Stimulated activated CD8-positive, alpha-beta memory T cell treated with anti-CD3 and anti-CD28 coated beads, Interleukin-15, amount 100 ng/mL, for 24 hours (primary cell): ENCODE measurements at places on chromosomes 4 and X.

DNA sequence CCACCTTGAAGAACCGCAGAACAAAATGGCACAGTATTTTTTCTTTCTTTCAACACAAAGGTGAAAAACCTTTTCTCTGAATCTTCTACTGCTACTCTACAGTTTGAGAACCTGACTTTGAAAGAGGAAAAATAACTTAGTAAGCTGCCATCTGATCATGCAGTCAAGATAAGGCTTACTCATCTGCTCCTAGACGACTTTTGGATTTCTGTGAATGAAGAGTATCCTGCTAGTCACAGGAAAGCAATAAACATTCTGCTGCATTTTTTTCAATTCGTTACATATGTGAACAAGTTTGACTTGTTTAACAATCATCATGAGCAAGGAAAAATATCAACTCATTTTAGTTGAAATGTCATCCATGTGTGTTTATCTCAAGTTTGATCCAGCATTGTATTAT lies 25.2 kb downstream of the TIGD2 start:
- DNase-seq = no peak

GRCh38 chr4:108060686-108061321 lies 71.1 kb downstream of the HADH start:
- DNase-seq = no peak

- no peak for DNase-seq
Measured at GRCh38 chr4:15677507-15677988, 4.1 kb upstream of the FAM200B start.

GRCh38 chr4:98662626-98663225 lies 4.3 kb upstream of the TSPAN5 start:
- DNase-seq = no peak

DNA sequence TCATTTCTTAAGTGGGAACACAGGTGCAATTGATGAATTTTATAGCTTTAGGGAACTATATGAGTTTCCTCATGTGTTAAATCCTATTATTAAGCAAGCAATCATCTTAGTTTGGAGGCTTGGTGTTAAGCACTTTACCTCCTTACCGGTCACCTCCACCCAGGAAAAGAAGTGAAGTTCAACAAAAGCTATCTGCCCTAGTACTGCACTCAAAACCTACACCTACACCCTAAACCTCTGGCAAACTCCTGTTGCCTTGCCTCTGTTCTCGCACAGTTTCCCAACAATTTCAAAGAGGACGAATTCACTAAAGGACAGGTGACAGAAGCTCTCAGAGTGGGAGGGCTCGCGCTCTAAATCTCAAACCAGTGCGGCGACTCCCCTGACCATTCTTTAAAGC lies 85.7 kb upstream of the TENT5D start:
- DNase-seq = no peak

DNA sequence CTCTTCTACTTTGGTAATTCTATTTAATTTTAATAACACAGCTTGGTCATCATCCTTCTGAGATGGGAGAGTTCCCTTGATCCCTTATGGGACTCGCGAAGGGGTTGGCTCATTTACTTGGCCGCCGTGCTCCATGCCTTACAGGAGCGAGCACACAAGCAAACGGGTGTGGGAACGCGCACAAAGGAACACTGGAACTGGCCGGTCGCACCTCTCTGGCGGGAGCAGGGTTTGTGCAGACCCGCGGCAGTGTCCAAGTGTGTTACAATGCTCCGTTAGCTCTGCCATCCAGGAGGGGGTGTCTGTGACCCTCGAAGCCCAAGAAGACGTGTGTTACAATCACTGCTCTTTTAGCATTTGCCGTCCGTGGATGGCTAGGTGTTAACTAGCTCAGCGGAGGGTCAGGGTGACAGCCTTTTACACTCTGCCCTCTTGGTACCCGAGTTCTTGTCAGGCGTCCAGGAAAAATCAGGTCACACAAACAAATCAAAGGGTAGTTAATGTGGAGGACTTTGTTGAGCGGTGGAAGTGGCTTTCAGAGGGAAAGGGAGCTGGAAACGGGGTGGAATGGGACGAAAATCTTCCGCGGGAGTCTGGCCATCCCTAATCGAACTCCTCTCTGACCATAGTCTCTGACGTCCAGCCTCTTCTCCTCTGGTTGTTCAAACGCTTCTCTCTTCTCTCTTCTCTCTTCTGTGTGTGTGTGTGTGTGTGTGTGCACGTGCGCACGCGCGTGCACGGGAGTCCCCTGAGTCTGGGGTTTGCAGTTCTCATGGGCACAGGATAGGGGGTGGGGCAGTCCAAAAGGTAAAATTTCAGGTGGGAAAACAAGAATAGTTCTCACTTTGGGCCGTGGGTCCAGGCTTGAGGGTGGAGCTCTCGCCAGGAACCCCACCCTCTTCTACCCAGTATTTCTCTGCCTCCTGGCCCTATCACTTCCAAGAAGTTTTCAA lies 76.3 kb downstream of the SLC10A7 start:
- no peak for DNase-seq

DNA sequence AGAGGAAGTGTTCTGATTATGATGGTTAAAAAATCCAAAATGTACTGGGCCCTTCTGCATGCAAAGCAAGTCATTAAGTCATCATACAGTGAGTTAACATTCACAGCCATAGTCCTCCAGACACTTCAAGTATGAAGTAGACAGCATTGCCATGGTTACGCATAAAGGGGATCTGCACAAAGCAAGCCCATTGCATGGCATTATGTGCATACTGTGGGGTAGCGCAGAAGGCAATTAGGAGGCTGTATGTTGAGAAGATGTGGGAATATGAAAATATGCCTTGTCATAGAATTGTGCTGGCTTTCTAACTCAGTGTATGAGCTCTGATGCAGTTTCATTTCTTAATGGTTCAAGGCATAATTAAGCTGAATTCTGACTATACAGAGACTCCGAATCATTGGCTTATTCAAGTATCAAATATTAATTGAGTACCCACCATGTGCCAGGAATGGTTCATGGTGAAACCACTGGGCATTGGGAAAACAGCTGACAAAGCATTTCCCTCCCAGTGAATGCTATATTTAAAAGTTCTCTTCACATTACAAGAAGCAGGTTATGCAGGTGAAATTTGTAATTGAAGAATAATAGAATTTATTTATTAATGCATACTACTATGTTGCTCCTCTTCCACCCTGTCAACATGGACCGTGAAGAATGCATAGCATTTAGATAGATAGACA lies 588.9 kb downstream of the ZNF674 start:
- DNase-seq = no peak

DNA sequence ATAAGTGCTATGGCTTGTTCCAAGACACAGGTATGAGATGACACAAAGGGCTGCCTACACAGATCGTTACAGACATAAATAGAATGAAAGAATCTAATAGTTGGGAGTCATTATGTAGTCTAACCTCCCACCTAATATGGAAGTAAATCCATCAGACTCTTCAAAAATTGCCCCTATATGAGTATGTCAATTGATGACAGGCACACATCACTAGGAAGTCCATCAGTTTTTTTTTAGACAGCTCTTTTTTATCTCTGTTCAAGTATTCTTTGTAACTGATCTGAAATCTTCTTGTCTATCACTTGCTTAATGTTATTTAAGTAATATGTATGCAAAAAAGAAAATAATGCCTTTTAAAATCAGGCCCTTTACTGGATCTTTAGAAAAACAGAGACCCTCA lies 191.6 kb downstream of the UBE2NL start:
- no peak for DNase-seq

DNA sequence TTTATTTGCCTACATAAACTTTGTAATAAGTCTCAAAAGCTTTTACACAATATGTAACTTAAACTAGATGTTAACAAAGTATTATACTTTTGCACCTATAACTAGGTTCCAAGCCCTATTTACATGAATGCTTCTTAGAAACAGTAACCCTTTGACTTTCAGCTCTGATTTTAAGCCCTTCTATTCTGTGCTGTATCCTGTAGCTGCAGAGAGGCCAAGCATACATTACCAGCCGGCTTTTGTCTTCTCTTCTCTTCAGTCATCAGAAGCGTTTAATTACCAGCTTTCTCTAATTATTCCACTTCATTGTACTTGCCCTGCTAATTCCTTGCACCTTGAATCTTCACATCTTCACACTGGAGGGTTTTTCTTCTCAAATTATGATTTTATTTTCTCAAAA lies 403.1 kb downstream of the PDGFC start:
- no peak for DNase-seq

DNA sequence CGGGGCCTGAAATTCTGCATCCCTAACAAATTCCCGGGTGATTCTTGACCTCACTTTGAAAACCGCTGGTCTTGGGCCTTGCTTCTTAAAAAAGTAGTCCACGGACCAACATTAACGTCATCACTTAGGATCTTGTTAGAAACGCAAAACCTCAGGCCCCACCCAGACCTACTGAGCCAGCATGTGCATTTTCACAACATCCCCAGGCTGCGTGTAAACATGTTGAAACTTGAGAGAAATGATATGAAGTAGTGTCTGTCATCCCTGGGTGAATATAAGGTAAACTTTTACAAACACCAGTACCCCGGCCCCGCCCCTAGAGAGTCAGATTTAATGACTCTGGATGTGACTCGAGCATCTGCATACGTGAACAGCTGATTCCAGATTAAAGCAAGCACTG lies 33.7 kb downstream of the SORBS2 start:
- DNase-seq = no peak

DNA sequence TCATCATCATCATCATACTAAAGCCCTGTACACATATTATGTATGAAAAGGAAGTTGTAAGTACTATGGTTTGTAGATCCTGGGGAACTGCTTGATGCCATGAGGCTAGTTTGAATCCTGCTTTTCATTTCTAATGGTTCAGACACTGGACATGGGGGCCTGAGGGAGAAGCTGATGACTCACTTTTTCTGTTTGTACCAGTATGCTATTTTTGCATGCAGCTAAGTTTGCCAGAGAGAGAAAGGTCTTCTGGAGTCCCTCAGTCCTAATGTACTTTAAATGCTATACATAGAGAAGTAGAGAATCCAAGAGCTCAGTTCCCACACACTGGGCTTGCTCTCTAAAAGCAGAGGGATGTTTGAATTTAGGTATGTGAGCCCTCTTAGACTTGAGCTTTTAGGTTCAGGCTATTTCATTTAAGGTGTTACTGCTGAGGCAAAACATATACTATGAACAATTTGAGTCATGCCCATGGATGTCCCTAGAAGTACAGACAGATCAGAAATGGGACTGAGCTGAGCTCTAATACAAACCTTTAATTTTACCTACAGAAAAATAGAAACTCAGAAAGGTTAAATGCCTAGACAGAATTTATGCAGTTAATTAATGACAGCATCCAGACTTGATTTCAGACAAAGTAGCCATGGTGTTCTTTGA lies 17.6 kb upstream of the HS3ST1 start:
- no peak for DNase-seq

DNA sequence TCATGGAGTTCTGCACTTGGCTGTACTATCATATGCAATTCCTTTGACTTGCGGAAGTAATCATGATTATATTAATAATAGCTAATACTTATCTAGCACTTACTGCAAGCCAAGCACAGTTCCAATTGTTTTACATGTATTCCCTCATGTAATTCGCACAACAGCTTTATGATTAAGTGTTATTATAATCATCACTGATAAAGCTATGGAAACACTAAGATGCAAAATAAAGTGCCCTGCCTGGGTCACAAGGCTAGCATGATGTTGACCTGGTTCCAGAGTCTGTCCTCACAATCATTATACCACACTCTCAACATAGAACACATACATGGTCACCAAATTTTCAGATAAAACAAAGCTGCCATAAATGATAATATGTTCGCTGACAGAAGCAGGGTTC lies 234.6 kb downstream of the FMR1NB start:
- DNase-seq = no peak

- no peak for DNase-seq
Measured at GRCh38 chr4:67366311-67366861, 178.9 kb downstream of the CENPC start.

GRCh38 chr4:122827879-122828601 lies 1.4 kb downstream of the FGF2 start:
- DNase-seq = no peak

DNA sequence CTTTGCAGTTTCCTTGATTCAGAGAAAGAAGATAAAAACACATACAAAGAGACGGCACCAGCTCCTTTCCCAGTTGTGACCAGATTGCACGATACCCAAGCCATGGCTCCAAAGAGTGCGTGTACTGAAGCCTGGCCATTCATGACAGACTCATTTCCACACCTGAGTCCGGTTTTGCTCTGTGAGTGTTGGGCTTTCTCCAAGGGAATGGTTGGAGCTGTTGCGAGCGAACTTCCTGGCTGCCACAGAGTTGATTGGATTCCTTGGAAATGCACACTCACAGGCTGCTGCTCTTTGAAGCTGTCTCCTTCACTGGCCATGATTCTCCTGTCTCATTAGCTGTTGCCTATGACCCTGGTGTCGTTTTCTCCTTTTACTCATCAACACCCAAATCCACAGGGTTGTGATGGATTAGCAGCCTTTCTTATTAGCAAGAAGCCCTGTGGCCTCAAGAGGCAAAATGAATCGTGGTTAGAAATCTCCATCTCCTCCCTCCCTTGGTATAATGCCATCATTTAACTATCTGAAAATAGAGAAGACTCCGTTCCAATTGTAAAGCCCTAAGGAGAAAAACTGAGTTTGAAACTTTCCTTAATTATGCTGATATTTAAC lies 43.9 kb upstream of the BBS12 start:
- no peak for DNase-seq

GRCh38 chr4:19399001-19399400 lies 852.7 kb upstream of the SLIT2 start:
- DNase-seq = no peak

- no peak for DNase-seq
Measured at GRCh38 chr4:109406337-109406931, 27.2 kb upstream of the SEC24B start.

DNA sequence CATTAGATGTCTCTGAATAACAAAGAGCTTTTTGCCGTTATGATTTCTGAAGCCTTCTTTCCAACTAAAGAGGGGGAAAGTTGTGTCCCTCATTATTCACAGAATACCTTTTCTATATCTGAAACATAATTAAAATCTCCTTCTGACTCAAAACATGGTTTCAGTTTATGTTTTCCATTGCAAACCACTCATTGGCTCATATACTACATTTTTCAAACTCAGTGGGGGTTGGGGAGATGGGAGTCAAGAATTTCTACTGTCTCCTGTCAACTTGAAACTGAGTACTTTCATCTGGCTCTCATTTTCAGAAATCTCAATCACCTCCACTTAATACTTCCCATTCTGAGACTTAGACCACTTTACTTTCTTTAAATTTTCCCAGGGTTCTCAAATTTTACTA lies 1839.5 kb upstream of the PCDH10 start:
- DNase-seq = no peak

- DNase-seq = no peak
Measured at GRCh38 chr4:155676430-155676825, 9.8 kb downstream of the GUCY1A1 start.

GRCh38 chrX:107485013-107485412 lies 35.6 kb downstream of the FRMPD3 start:
- no peak for DNase-seq

DNA sequence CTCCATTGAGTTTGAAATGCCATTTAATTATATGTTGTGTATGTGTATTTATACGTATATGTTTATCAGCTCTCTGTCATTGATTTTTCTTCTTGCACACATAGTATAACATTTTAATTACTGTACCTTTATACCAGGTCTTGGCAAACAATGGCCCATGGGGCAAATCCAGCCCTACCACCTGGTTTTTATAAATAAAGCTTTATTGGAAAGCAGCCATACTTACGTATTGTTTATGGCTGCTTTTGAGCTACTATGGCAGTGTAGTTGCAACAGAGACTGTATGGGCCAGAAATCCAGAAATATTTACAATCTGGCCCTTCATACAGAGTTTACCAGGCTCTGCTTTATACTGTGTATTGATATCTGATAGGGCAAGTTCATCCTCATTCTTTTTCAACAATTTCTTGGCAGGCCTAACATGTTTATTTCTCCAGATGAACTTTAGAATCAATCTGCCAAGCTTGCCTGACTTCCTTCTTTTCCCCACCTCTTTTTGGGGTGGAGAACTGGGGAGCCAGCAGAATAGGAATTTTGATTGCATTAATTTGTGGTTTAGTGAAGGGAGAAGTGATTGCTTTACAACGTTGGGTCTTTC lies 15.8 kb downstream of the DCUN1D4 start:
- DNase-seq = no peak
